ENCODE measurements at places on chromosomes 12 and 14.

DNA sequence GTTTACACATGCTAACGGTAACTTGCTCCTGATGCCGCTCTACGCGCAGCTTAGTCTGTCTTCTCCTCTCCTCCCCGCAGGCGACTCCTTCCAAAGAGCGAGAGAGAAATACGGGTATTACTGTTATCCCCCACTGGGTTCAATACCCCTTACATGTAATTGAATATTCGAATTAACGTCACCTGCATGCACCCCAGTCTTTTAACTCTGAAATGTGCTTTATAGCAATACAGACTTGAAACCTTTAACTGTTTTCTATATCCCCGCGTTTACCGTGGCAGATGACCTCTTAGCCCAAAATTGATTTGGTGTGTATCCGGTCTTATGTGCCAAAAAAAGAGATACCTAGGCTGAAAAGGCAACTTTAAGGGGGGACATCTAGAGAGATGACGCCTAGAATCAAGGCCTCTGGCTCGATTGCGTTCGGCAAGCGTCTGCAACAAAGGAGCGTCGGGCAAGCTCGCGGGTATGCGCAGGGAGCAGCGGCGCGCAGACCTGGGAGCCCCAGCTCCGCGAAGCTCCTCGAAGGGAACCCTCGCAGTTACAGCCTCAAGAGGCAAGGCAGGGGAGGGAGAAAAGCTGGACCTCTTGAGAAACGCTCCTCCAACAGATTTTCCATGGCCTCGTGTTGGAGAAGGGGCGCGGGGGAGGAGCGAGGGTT is 6.8 kb upstream of the FOXG1 start:
- no peak for DNase-seq

DNA sequence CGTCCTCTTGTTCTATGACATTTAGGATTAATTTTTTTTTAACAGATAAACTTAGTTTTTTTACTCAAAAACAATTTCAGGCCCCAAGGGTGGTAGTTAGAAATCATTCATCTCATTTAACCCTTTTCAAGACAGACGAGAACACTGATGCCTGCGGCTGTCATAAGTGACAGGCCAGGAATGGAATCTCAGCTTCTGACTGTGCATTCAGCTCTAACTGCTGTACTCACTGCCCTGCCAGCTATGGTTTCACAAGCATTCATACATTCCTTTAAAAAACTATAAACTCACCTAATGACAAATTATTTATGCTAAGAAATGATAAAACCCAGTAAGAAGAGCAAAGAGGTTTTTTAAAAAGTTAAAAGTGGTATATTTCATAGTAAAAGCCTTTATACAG is 8.8 kb downstream of the DENND5B start:
- no peak for DNase-seq

DNA sequence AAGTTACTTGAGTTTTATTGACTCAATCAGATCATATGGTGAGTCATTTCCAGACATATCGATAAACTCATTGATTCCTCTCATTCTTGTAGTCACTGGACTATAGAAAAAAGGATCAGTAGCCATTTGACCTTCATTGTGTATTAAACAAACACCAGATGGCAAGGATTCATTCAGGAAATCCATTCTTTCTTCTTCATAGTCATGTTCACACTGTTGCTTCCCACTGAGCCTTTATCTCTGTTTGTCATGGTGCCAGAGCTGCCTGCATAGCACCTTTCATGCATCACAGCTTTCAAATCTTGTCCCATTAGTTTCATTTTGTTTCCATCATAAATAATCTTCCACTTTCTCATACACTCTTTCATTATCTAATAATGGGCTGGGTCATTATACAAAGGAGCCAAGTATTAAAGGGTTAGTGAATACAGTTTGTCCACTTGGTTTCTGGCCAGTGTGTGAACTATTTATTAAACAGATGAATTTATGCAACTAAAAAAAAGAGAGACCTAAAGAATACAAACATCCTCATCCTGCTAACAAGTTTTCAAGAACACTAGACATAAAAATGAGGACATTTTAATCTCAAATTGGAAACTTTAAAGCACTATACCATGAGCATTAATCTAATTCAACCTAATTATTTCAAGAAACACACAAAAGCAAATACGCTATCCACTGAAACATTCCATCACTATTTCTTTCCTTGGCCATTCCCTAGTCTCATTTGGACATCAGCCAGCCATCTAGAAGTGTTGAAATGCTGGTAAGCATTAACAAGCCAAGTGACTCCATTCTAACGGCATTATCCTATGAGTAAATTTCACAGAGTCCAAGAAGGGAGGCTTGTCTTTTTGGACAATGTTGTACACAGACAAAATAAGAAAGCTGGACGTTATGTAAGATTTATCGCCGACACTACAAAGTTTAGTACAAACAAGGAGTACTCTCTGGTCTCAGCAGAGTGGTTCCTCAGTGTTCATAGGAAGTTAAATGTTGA is 476.5 kb downstream of the FOXG1 start:
- peak; percentile 23 for DNase-seq

DNA sequence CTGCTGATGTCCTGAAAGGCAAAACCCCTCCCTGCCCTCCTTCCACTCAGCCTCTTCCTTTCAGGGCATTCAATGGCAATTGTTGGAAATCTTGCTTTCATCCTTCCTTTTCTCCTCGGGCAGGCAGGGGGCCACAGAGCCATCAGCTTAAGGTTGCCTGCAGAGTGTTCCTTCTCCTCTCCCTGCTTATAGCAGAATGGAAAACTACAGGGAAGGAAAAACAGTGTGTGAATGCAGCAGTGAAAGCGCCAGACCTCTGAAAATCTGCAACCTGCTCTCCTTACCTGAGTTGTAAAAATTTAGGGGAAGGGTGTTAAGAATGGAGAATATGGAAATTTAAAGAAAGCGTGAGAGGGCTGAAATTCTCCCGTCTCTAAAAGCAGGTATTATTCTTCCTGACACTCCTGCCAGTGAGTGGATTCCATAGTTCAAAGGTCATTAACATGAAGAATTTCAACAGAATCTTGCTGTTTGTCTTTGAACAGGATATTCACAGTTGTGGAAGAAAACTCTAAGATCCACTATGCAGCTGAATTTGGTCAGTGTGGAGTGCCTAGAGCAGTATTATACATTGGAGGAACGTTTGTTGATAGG is 348.8 kb downstream of the KCNH5 start:
- DNase-seq = no peak

GRCh38 chr14:80356413-80356812 is 145.1 kb upstream of the DIO2 start:
- DNase-seq = peak; percentile 49

GRCh38 chr14:64369201-64369600 is 19.0 kb upstream of the MTHFD1 start:
- DNase-seq = no peak

GRCh38 chr12:5523396-5524115 is 91.6 kb downstream of the NTF3 start:
- no peak for DNase-seq

GRCh38 chr12:107515446-107515958 is 170.1 kb upstream of the PWP1 start:
- peak; percentile 98 for DNase-seq

DNA sequence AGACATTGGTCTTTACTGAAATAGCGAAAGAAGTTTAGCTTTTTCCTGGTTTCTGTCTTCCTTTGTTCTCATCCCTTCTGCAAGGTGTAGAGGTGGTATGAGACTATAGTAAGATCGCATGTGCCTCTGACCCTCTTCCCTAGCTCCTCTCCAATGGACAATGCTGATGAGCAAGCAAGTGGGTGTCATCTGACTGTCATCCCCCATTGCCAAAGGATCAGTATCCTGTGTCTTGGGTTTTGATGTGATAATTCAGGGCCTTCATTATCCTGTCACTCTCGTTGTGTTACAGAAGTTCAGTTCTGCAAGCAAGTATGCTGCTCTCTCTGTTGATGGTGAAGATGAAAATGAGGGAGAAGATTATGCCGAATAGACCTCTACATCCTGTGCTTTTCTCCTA is 10.0 kb upstream of the TNS2 start:
- DNase-seq = no peak

GRCh38 chr14:96231526-96232130 is 24.4 kb upstream of the BDKRB1 start:
- no peak for DNase-seq

- no peak for DNase-seq
Measured at GRCh38 chr14:25222256-25222655, 172.3 kb upstream of the STXBP6 start.

DNA sequence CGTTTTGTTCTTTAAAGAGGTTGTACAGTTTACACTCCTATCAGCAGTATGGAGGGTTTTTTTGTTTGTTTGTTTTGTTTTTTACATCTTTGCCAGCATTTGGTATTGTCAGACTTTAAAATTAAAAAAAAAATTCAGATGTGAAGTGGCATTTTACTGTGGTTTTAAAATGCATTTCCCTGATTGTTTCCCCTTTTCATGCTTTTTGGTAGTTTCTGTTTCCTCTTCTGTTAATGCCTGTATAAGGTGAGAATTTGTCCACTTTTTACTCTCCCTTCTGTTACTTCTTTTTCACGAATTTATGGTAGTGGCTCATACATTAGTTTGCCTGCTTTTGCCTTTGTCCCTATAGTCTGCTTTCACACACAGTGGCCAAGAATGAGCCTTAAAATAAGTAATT is 36.6 kb downstream of the MNAT1 start:
- no peak for DNase-seq

GRCh38 chr12:17841496-17841895 is 248.5 kb downstream of the RERGL start:
- no peak for DNase-seq

DNA sequence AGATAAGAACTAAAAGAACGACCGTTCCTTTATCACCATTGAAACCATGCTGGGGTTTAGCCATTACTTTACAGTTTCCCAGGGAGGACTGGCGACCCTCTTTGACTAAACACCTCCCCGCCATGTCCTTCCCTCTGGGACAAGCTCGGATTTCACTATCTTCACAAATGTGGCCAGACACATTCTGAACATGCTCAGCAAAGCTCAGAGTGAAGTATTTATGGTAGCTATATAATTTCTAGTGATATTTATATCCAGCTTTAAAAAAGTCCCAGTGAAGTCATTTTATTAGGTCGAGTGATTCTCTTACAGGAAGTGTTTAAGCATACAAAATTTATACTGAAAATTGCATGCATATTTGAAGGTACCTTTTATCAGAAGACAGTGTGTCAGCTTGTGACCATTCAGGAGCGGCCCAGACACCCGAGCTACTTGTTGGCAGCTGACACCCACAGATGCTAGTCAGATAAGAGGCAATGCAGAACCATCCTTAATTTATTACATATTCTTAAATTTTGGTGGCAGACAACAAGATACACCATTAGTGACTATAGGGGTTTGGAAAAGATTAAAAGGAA is 36.8 kb downstream of the NIN start:
- no peak for DNase-seq

GRCh38 chr12:122399592-122400373 is 22.7 kb downstream of the CLIP1 start:
- peak; percentile 96 for DNase-seq

DNA sequence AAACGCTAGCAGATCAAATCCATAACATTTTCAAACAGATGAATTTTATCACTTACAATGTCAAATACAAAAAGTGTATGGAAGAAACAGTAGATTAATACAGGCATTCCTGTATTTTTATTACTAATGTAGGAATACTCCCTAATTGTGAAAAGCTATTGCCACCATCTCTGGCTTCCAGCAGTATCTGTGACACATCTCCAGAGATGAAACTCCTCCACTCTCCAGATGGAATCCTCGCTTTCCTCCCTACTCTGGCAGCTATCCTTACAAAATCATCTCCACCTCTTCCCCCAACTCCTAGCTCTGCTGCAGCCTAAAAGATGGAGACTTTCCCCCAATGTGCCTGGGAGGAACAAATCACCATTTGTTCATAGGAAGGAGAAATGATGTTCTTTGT is 211.4 kb downstream of the SSPN start:
- DNase-seq = no peak

DNA sequence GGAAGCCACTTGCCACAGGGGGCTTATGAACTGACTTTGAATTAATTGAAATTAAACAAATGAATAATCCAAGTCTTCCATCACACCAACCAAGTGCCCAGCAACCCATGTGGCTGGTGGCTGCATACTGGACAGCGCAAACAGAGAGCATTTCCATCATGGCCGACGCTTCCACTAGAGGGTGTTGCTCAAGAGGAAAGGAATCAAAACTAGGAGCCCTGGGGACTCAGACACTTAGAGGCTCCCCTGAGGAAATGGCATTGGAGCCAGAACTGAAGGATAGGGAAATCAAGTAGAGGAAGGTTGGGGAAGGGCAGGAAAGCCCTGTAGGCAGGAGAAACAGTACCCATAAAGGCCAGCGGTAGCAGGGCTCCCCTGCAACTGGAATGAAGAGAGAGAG is 50.6 kb upstream of the NUAK1 start:
- no peak for DNase-seq

DNA sequence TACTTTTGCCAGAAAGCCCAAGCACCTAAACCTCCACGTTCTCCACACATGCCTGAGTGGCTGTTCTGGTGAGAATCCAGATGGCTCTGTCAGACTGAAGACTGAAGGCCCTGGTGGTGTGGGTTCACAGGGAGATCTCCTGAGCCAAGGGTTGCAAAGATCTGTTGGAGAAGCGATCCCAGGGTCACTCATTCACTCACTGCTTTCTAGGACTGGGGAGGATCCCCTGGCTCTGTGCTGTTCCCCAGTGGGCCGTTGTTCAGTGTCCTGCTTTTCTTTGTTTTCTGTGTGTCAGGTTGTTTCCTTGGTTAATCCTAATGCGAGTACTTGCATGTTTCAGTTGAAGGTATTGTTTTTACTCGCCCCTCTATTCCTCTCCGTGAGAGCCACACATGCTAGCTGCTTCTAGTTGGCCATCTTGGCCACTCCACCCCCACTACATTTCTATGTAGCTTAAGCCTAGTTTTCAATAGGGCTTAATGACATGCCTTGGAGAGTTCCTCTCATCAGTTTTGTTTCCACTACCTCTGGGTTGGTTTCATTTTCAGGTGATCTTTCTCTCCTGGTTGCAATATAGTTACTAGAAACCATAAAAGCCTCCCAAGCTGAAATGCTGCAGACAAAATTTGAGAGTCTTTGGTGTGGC is 144.5 kb upstream of the SLC38A2 start:
- DNase-seq = no peak

- no peak for DNase-seq
Measured at GRCh38 chr12:66140731-66141130, 10.2 kb upstream of the LLPH start.

DNA sequence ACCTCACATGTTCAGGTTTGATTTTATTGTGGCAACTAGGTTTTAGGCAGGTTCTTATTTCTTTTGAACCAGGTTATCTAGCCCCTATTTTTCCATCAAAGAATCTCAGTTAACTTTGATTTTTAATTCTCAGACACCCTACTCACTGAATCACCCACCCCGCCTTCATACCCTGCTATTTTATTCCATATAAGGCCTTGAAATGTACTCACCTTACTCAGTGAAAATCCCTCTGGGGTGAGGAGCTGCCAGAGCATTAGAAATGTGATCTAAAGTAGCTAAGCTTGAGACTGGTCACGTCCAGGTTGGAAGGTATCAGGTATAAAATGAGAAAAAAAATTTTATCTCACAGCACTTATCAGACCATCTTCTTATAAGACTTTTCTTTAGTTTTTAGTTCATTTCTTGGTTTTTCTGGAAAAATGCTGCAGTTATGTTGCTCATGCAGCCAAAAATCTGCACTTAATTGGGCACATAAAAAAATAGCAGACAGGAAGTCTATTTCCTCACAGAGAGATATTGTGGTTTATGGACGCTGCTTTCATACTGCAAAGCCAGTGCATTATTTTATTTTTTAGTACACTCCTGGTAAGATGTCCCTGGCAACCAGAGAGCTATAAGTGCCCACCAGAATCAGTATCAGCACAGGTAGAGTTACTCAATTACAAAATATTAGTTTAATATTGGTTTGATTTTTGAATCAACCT is 101.5 kb upstream of the CCDC91 start:
- DNase-seq = no peak

All from PC-3 (cell line).